ENCODE measurements at places on chromosomes 5 and 9.

- DNase-seq = no peak
Observed at GRCh38 chr9:33189331-33189791, 22.2 kb upstream of the B4GALT1 start.

DNA sequence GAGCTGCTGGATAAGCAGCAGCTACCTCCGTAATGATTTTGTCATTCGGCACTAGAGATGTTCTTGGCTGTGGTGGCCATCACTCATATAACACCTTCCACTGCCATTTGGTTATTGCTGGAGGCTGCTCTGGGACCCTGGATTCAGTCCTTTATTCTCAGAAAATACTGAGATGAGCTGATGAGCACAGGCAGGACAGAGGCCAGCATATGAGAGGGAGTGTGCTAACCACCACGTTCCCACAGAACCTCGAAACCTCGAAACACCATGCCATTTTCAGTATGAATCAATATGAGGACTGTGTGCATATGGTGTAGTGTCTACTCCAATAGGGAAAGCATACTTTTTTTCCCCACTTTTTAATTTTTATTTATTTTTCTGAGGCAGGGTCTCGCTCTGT lies 56.6 kb downstream of the ADAM19 start:
- DNase-seq = no peak

DNA sequence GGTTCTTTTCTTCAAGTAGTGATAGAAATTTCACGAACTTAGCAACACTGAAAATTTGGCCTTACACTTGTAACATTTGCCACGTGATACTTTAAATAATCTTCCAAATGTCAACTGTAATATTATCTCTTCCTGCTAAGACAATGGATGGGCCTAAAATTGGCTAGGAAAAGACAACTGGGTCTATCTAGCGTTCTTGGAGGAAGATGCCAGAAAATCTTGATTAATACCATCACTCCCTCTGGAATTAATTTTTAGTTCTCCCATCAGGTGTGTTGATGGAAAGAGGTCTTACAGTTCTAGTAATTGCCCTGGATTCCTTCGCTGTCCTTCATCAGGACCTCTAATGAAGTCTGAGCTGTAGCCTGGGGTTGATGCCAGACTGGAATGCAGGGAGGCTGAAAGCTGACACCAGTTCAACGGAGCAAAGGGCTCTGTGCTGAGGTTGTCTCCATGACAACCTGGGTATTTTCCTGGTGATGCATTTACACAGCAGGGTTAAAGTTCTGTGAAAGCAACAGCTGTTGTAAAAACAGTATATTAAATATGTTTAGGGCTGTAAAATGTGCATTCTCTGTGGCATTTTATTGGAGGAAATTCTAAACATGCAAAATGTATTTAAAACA lies 92.3 kb downstream of the GAS1 start:
- DNase-seq = no peak

DNA sequence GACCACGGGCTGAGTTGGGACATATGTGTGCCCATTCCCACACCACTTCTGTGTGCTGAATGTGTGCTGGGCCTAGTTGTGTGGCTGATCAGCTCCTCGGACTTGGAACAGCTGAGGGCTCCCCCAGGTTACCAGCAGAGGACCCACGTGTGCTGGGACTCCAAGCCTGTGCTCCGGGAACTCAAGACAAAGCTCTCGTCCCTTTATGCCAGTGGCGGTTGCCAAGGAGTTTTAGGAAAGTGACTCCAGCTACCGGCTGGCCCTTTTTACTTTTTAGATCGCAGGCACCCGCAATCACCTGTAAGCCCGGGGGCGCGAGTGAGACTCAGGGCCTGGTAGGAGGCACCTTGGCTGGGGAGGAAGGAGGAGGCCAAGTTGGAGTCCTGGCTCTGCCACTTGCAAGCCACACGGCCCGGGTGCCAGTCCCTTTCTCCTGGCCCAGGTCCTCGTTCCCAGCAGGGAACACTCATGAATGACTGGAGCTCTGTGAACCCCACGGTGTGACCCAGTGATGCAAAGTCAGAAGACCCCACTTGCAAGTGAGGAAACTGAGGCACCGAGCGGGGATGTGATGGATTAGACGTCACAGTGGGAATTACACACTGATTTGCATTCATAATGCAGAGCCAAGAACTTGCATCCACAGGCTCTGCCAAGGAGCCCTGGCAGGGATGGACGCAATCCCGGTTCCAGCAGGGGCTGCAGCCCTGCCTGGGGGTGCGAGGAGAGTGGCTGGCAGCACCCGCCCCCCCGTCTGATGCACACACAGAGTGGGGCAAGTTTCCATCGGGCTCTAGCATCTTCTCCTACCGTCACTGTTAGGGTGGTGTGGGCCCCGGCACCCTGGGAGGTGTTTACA lies 26.9 kb downstream of the CRB2 start:
- no peak for DNase-seq

DNA sequence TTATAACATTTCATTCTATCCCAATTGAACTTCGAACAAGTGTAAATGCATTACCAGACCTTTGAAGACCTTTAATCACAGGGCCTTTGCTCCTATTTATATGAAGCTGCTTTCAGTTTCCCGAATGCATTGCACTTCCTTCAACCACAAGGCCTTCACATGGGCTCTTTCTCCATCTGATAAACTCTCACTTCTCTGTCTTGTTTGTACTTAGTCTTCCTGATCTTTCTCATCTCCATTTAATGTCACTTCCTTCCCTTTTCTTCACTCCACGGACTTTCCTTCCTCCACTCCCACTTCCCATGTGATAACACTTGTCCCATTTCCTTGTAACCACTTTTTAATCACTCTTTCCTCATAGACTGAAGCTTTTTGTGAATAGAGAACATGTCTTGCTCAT lies 74.3 kb upstream of the TNC start:
- DNase-seq = no peak

- DNase-seq = no peak
Observed at GRCh38 chr9:6195714-6196360, 19.8 kb upstream of the IL33 start.

GRCh38 chr9:134227451-134228411 lies 63.4 kb upstream of the RNU6ATAC start:
- no peak for DNase-seq
